ENCODE measurements at places on chromosomes 6 and 20. TPM values are rescaled to one million over a fixed set of nuclear protein-coding genes. Genes with fewer than 3 reads are reported as not detected.

- DNase-seq, result no peak
Measured at GRCh38 chr6:112237595-112237994, 16.8 kb downstream of the LAMA4 start.

DNA sequence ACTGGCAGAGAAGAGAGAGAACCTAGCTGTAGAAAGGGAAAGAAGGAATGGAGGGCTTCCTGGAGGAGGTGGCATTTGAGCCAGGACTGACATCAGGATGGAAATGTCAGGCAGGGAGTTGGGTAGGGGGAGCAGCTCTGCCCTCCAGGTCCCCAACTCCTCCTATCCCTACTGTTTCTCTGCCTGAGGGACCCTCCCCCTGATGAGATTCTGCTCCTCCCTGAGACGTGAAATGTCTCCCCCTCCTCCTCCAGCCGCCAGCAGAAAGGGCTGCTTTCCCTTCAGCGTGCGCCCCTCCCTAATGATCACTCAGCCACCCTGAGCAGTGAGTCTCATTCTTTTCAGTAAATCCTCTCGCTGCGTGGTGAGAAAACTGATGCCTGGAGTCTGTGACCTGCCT, 40.6 kb downstream of the HLA-DPB1 start:
- DNase-seq, result no peak

DNA sequence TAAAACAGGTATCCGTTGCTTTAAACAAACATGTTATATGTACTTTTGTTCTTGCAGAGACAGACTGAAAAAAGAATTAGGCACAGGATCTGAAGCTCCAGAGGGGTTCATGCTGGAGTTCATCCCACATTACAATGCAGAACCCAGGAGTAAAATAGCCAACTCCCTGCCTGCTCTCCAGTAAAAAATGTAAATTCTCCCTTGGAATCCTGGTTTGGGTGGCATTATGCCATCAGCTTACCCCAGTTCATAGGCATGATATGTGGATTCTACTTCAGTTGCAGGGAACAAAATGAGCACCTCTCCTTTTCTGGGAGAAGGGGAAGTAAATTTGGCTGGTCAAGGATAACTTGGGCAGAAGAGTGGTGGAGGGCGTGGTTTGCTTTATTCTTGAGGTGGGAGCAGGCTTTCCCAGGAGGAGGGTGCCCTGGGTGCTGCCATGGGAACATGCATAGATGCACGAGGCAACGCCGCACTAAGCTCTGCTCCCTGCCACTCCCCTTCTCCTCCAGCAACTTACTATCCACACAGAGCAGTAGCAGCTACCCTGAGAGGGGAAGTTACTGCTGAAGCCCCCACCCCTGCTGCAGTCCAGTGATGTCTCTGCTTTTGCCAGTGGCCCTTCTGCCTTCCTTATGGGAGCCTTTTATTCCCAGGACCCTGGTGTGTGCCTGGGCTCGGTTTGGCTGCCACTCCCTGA, 71.6 kb upstream of the GLP1R start:
- DNase-seq, result no peak

DNA sequence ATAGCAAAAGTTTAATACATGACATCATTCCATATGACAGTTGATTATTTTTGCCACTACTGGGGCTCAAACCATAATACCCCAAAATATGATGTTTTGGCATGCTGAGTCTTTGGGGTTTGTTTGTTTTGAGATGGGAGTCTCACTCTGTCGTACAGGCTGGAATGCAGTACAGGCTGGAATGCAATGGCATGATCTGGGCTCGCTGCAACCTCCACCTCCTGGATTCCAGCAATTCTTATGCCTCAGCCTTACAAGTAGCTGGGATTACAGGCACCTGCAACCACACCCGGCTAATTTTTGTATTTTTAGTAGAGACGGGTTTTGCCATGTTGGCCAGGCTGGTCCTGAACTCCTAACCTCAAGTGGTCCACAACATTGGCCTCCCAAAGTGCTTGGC, 1.3 kb upstream of the MRS2 start:
- no peak for DNase-seq

DNA sequence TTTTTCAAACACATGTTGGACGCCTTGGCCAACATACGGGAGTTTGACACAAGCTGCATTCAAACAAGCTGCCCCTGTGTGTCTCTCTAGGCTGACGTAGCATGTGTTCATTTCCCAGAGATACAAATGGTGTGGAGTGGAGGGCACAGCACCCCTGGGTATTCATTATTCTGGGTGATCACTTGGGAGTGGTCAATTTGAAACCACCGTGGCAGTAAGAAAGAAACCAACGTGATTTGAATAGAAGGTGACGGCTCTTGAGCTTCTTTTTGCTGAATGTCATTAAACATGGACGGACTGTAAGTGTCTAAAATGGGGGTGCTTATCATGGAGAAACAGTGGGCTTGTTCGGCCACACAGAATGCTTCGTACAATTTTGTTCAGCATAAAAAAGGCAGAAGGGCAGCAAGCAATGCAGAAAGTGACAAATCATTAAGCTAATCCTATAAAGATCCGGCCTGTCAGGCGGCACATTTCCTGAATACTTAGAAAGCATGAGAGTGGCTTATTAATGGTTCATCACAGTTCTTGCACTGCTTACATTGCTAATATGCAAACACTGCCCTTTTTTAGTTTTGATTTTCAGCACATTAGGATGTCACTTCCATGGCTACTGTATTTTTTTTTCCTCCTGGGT, 1261.9 kb upstream of the CITED2 start:
- no peak for DNase-seq

DNA sequence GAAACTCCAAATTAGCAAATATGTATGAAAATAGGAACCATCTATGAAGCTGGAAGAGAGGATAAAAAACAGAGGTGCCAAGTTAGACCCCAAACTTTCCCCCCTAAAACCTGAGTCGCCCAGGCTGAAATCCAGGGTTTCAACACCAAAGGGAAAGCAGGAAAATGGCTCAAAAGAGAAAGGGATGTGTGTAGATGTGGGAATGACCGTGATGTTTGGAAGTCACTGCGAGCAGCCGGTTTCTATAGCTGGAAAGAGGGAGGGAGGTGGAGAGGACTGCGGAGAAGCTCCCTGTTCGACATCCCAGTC, 4.5 kb downstream of the RING1 start:
- no peak for DNase-seq

- DNase-seq, result no peak
Measured at GRCh38 chr6:158498362-158498761, 61.5 kb upstream of the TMEM181 start.

DNA sequence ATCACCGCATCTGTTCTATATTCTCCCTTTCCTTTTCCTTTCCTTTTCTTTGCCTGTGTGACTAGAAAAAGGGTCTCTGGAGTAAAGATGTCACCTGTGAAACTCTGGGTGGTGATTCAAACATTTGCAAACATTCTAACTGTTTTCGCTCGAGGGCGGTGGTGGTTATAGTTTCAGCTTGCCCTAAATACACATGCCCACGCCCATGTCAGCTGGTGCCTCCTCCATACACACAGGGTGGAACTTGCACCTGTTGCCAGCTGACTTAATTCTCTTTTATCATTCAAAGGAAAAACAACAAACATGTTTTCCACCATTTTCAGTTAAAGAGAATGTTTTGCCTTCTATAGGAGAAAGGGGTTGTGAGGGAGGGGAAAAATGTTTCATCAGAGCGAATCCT, 381.9 kb upstream of the ARID1B start:
- no peak for DNase-seq

- no peak for DNase-seq
Measured at GRCh38 chr6:25417046-25417605, 138.0 kb downstream of the CARMIL1 start.

DNA sequence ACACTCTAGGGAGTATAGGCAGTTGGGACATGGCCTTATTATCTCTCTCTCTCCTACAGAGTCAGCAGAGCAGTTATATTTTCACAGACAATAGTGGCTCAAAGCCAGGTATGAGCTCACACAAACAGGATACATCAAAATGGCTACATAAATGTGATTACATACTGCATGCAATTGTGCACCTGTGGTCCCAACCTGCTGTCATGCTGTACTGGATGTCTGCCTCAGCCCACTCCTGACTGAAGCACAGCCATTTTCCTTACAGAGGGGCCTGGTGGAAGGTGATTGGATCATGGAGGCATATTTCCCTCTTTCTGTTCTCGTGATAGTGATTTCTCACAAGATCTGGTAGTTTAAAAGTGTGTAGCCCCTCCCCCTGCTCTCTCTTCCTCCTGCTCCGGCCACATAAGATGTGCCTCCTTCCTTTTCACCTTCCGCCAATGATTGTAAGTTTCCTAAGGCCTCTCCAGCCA, 37.0 kb upstream of the SAMHD1 start:
- DNase-seq, result no peak

DNA sequence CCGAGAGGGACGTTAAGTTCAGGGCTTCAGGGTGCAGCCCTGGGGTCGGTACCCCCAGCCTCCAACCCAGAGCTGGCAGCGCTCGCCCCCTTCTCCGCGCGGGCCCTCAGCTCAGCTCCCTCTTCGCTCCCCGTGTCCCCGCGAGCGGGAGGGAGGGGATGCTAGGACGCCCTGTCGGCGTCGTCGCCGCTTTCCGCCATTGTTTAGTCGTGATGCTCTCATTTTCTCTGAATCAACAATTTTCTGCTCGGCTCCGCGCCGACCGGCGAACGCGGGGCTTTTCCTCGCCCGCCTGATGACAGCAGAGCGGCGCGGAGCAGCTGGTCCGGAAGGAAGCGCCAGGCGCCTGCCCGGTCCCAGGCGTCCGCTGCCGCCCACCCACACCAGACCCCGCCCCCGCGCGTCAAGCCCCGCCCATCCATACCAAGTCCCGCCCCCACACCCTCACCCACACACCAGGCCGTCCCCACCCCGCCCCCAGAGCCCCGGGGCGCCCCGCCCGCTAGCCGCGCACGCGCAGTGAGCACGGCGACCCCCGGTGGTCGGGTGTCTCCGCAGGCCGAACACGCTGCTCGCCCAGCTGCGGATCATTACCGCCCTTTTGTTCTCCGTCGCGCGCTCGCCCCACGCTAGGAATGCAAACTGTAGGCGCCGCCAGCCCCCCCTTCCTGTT, 50.1 kb upstream of the SLC32A1 start:
- no peak for DNase-seq

DNA sequence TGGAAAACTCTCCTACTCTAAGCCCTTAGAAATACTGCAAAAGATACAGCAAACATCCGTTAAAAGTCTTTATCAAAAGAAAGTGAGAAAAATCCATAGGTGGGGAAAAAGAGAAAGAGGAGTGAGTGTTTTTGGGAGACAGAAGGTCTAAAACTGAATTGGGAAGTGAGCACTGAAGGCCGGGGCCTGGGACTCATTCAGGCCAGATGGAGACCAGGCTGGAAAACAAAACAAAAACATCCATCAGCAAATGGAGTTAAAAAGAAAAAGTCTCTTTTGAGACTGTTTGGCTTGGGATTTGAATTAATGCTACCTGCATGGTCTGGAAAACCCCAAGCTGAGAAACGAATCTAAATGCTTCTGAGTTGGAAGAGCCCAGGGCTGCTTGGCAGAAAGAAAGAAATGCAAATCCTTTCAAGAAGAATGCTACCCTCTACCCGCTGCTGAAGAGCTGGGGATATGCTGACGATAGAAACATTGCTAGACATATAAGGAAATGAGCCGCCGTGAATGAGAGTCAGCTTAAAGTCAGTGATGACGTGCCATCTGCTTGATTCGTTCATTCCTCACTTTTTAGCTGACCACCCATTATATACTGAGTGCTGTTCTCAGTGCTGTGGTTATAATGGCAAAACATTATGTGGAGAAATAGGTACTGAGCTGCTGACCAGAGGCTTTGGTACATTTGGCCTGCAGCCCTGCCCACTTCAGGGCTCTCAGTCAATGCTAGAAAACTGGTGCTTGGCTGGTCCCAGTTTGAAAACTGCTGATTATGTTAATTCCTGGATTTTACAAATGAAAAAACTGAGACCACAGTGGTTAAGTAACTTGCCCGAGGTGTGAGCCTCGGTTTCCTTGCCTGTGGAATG, 28.0 kb upstream of the TULP4 start:
- DNase-seq, result no peak

GRCh38 chr20:47792021-47792618, 6.8 kb upstream of the SULF2 start:
- no peak for DNase-seq

DNA sequence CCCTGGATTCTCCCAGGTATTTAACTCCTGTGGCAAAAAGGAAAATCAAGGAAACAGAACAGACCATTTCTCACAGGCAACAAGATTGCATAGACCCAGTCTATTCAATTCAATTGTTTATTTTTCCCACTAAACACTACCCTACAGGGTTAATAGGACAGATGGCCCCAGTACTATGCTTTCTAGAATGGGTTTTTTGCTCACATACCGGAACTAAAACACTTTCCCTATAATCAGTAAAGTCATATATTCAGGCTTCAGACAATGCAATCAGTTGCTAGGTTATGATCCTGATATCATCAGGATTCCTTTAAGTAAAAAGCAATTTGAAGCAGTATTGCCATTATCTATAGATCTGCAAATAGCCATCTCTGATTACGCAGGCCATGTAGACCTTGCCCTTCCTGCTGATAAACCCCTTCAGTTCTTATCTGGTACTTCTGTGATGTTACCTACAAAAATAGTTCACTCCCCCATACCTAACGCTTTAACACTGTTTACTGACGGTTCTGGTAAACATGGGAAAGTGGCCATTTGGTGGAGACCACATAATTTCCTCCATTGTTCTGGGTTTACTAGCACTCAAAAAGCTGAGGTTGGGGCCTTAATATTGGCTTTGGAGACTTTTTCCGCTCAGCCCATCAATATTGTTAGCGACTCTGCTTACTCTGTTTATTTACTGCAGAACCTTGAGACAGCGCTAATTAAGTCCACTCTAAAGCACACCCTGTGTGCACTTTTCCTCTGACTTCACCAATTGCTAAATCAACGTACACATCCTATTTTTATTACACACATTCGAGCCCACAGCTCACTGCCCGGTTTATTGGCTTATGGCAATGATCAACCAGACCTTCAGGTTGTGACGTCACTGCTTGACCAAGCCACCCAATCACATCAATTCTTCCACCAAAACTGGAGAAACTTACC, 666.0 kb downstream of the PHF3 start:
- no peak for DNase-seq

ARHGAP18 gene
- total RNA-seq, result 8.0 TPM

MED20 gene
- 21.7 TPM for total RNA-seq

KIAA1755 gene
- total RNA-seq, result 17.6 TPM

ANKEF1 gene
- 0.46 TPM for total RNA-seq

PGK2 gene
- not detected for total RNA-seq

Measured in chondrocyte (in vitro differentiated cells).